NCI-H1105 (cell line): ENCODE measurements at places on chromosomes 13 and 19.

DNA sequence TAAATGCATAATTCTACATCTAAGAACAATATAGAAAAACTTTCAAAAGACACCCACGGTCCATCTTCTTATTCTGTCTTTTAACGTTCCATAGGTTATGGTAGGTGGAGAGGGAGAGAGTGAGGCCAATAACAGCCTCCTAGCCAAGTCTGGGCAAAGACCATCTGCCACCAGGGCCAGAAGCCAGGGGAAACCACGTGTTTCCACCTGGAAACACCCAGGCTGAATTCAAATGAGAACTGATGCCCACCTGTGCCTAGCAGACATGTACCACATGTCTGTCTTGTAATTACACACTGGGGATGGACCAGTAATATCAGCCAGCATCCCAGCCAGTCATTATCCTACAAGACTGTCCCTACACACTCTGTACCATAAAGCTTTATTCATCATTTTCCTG lies 1573.1 kb downstream of the EFNB2 start:
- no peak for DNase-seq

DNA sequence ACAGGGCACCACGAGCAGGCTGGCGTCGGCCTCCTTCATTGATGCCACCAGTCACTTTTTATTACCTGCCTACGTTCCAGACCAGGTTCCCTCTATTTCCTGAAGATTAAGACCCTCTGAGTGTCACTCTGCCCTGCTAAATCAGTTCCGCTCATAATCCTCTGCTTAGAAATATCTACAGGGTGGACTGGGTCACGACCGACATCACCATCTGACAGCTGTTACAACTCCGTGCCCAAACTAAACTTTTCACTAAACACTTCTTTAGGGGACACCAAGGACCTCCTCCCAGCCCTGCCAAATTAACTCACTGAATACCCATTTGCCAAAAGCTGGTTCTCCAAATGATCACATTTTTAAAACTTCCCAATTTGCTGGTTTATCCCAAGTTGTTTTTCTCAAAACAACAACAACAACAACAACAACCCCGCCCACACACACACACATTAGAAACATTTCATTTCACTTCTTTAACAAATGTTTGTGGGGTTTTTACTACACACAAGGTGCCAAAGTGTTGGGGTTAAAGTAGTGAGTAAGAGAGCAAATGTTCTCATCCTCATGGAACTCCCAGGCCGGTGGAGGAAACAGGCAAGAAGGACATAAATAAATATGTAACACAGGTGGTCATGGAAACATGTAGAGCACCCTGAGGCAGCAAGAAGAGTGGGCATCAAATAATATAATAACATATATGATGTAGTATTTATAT lies 72.0 kb upstream of the PEG3 start:
- DNase-seq = no peak

DNA sequence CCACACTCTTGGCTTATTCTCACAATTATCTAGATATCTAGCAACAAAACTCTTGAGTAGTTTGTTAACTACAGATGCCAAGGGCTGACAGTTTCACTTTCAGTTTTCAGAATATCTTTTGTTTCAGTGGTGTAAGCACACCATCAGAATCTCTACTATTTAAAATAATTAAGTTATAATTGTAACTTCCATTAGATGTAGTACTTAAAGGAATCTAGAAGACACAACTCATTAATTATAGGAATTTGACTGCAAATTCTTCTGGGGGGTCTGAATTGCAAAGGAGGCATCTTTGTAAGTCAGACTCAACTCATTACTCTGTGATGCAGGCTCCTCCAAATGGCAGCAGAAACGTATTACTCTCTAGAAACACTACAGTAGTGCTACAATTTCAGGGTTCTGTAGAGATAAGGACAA lies 44.9 kb upstream of the USPL1 start:
- no peak for DNase-seq

DNA sequence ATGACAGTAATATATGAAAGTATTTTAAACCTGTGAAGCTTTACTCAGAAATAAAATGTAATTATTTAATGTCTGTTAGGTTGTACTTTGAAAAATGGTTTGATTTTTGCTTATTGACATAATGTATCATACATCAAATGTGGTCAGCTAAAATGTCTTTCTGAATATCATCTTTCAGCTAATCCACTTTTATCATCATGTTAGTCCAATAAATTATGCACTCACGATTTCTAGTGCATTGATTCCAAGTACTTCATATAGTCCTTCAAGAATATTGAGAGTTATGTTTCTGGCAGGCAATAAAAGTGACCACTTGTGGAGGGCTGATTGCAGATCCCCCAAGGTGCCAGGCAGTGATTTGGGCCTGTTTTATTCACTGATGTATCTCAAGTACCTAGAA lies 1204.1 kb downstream of the OLFM4 start:
- no peak for DNase-seq

GRCh38 chr19:48442116-48443035 lies 3.4 kb upstream of the GRWD1 start:
- DNase-seq = no peak

DNA sequence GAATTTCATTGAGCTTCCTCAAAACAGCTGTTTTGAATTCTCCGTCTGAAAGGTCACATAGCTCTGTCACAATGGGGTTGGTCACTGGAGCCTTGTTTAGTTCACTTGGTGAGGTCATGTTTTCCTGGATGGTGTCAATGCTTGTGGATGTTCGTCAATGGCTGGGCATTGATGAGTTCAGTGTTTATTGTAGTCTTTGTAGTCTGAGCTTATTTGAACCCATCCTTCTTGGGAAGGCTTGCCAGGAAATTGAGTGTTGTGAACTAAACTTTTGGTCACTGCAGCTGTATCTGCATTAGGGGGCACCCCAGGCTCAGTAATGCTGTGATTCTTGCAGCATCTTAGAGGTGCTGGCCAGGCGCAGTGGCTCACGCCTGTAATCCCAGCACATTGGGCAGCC lies 22.0 kb downstream of the BLOC1S3 start:
- DNase-seq = no peak

DNA sequence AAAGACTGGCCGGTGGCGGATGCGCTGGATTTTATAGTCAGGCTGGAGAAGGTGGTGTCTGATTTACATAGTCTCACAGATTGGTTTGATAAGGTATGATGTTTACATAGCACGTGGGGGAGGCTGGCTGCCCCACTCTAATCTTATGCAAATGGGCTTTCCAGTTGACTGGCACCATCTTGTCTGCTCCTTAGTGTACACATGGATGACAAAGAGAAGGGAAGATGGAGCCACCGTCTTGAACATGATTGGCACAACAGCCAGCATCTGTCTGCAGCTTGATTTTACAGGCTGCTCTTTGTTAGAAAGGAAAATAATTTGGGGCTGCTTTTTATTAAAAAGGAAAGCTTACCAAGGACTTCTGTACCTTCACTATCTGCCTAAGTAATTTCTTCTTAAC lies 265.2 kb upstream of the MAB21L1 start:
- no peak for DNase-seq

DNA sequence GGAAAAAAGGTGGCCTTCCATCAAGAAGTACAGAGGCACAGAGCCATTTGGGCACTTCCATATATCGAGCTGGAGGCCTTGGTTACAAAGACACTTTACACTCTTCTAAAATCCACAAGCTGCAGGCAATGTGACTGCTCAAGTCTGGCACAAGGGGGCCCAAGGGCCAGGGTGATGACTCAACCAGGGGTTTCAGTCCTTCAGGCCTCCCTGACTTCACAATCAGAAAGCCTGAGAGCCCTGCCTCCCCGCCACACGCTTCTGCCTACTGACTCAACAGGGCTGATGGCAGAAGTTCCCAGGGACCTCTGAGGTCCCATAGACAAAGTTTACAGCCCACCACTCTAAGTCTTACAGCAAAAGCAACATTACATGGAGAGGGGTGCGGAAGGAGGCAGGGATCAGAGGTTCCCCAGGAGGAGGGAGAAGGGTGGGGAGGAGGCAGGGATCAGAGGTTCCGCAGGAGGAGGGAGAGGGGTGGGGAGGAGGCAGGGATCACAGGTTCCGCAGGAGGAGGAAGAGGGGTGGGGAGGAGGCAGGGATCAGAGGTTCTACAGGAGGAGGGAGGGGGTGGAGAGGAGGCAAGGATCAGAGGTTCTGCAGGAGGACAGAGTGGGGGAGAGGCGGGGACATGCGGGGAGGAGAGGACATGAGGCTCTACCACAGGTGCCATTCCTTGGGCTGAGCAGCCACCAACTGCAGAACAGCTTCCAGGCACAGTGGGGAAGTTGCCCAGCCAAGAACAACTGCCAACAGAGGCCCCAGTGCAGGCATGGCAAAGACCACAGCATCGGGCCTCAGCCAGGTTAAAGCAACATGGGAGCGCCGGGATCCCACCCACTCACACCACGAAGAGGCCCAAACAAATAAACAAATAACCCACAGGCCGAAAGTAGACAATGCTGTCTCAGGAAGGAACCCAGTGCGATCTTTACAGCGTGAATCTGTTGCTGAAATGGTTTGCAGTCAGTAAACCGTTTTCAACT lies 52.0 kb downstream of the SLC7A1 start:
- DNase-seq = no peak

GRCh38 chr13:60120617-60121336 lies 43.0 kb downstream of the DIAPH3 start:
- DNase-seq = no peak

DNA sequence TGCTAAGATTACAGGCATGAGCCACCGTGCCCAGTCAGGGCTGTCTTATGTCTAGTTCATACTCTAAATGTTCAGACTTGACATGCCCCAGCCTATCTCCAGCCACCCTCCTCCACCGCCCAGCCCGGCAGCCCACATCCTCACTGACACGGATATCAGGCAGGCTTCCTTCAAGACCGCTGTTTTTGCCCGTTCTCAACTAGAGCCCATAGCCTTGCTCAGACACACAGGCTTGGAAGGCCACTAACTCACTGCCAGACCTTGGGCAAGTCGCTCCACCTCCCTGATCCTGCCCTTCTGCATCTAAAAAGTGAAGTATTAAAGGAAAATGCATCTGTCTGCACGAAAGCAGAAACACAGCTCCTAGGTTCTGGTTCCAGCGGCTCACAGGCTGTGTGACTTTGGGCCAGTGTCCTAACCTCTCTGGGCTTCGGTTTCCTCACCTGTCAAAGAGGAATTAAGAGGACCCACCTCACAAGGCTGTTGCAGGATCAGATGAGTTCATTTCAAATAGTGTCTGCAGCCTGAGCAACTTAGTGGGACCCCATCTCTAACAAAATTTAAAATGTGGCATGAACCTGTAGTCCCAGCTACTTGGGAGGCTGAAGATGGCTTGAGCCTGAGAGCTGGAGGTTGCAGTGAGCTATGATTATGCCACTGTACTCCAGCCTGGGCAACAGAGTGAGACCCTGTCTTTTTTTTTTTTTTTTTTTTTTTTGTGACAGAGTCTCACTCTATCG lies 14.5 kb upstream of the CERS4 start:
- DNase-seq = no peak

DNA sequence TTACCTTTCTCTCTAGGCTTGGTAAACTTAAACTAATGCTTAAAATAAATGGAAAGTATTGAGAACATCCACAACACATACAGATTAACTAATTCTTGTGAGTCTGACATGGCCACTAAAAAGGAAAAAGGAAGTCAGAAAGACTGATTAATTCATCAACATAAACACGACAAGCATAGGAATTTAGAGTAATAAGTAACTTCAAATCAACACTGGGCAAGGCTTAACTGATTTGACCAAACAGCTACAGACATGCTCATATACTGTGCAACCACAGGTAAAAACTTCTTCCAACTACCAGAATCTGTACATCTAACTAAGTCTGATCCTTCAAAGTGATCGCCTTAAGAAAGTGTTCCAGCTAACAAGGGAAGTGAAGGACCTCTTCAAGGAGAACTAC lies 20.5 kb downstream of the UGGT2 start:
- DNase-seq = no peak

DNA sequence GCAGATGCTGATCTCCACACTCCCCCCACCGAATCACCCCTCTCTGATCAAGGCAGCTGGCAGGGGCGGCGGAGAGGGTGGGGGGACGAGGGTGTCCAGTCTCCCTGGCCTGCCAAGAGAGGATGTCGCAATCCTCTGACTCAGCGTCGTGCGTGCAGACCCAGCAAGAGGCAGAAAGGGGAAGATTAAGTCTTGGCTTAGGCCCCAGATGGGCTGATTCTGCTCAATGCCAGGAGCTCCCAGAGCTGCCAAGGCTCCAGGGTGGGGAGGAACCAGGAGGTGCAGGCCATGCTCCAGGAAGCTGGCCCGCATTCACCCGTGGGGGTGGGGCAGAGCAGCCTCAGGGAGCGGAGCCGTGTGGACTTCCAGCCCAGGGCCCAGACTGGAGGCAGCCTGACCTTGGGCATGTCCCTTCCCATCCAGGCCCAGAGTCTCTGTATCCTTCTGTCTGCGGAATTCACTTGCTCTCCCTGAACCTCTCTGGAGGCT lies 6.6 kb upstream of the BCL3 start:
- DNase-seq = peak; percentile 59

- no peak for DNase-seq
These were observed 29.1 kb upstream of the POP4 start for GRCh38 chr19:29576761-29577648.

DNA sequence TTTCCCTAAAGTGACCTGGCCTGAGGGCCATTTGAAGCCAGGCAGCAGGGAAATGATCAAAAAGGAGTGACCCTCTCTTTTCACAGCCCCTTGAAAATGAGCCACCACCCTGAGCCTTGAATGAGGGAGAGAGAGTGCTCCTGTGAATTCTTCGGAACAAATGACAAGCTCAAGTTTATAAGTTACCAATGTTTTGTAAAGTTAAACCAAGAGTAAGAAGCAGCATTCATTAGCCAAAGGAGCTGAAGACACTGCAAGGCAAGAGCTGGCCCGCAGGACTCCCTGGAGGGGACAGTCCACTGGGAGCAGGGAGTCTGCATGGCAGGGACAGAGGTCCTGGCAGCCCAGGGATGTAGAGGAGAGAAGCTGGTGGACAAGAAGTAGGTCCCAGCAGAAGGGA lies 16.7 kb upstream of the CCNP start:
- DNase-seq = no peak

DNA sequence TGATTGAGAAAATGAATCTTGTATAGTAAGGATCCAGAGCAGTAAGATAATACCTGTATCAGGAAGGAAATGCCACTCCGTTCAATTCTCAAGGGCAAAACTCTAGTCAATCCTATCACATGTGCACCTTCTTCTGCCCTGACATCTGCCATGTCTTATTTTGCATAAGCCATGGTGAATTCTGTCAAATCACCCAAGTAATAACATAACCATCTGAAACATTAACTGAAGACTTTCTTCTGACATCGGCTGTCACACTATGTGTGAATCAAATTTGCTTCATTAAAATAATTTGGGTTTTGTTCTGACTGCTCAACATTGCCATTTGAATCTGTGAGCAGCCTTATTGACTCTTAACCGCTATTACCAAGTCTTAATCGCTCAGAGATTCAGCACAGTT lies 91.2 kb downstream of the PCDH9 start:
- no peak for DNase-seq

GRCh38 chr13:46605825-46606554 lies 53.0 kb downstream of the LRCH1 start:
- no peak for DNase-seq

GRCh38 chr19:51123802-51124201 lies 904 bp upstream of the SIGLEC9 start:
- no peak for DNase-seq
